CD4-positive, alpha-beta memory T cell (primary cell): ENCODE measurements at places on chromosomes 6 and 20. TPM values are rescaled to one million over a fixed set of nuclear protein-coding genes. Genes with fewer than 3 reads are reported as not detected.

DNA sequence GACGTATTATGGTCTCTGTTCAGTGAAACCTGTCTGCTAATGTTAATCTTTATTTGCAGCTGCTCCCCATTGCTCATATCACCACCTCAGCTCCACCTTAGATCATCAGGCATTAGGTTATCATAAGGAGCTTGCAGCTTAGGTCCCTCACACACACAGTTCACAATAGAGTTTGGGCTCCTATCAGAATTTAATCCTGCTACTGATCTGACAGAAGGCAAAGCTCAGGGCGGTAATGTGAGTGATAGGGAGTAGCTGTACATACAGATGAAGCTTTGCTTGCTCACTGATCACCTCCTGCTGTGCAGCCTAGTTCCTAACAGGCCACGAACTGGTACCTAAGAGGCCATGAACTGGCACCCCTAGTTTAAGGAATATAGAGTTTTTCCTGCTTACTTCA lies 989.7 kb downstream of the EYS start:
- H3K27ac ChIP-seq: no peak overlapping the region
- H3K36me3 ChIP-seq: no peaks in the 10 kb centered on the region
- no peaks in the 10 kb centered on the region for H3K4me1 ChIP-seq
- H3K27me3 ChIP-seq: no peaks in the 10 kb centered on the region
- H3K4me3 ChIP-seq: no peak overlapping the region
- DNase-seq: no peak

DNA sequence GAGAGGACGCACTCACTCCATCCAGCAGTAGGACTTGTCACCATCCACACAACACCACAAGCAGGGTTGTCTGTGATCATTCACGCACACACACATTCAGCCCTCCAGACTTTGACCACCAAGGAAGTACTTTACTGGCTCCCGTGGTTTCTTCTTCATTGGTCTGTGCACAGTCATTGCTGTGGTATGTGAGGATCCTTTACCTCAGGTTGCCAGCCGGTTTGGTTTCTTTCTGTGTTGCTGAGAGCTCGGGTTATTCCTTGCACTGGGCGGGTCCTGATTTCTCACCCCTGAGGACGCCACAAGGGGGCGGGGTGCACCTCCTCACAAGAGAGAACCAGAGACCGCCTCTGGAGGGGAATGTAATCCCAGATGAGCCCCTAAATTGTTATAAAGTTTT lies 11.2 kb downstream of the SLC35A1 start:
- H3K27ac ChIP-seq: no peak overlapping the region
- no peak overlapping the region for H3K4me3 ChIP-seq
- no peak for DNase-seq
- no peaks in the 10 kb centered on the region for H3K4me1 ChIP-seq
- no peaks in the 10 kb centered on the region for H3K27me3 ChIP-seq

- no peaks in the 10 kb centered on the region for H3K27me3 ChIP-seq
- no peak overlapping the region for H3K4me3 ChIP-seq
- peaks cover 43% of the 10 kb centered on the region for H3K36me3 ChIP-seq
- no peak for DNase-seq
These were observed 37.0 kb downstream of the TMEM181 start for GRCh38 chr6:158596861-158597260.

DNA sequence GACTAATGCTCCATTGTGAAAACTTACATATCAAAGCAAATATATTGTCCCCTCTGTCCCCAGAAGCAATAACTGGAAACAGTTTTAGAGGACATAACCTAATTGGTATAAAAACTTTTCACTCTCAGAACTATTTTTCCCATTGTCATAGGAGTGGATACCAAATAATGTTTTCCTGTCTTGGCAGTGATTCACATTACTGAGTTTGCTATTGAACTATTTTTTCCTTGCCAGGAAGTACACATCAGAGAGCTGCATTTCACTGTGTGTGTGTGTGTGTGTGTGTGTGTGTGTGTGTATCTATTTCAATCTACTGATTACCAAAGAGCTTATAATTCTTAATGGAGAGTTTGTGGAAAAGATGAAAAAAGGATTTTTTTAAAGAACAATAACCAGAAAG lies 45.4 kb downstream of the AKAP12 start:
- no peaks in the 10 kb centered on the region for H3K27me3 ChIP-seq
- H3K36me3 ChIP-seq: no peaks in the 10 kb centered on the region
- H3K4me1 ChIP-seq: peaks cover 17% of the 10 kb centered on the region
- no peak overlapping the region for H3K4me3 ChIP-seq

- no peak overlapping the region for H3K27ac ChIP-seq
- H3K4me3 ChIP-seq: no peak overlapping the region
- H3K36me3 ChIP-seq: peaks cover 44% of the 10 kb centered on the region
- H3K4me1 ChIP-seq: peaks cover 18% of the 10 kb centered on the region
- no peaks in the 10 kb centered on the region for H3K27me3 ChIP-seq
These were observed 175.4 kb downstream of the UTRN start for GRCh38 chr6:144460327-144461095.

GRCh38 chr6:85126485-85127167 lies 323.3 kb upstream of the NT5E start:
- DNase-seq: no peak
- H3K27me3 ChIP-seq: no peaks in the 10 kb centered on the region
- no peaks in the 10 kb centered on the region for H3K36me3 ChIP-seq

GRCh38 chr6:136921936-136922684 lies at the start of gene SLC35D3:
Gene SLC35D3, plus strand, starts transcription at chr6:136922301. Its CDS starts 128 bp downstream, at chr6:136922429.
- H3K27me3 ChIP-seq: peaks cover 36% of the 10 kb centered on the region
- no peaks in the 10 kb centered on the region for H3K36me3 ChIP-seq
- no peak within 1 kb of the TSS for H3K4me3 ChIP-seq
- no peak within 1 kb of the TSS for H3K27ac ChIP-seq

Gene LCA5
- 0.23 TPM for total RNA-seq

DNA sequence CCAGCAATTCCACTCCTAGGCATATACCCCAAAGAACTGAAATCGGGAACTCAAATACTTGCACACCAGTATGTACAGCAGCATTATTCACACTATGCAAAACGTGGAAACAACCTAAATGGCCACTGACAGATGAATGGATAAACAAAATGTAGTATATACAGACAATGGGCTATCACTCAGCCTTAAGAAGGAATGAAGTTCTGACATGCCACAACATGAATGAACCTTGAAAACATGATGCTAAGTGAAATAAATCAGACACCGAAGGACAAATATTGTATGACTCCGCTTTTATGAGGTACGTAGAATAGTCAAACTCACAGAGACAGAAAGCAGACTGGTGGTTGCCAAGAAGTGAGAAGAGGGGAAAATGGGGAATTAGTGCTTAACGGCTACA lies 59.1 kb upstream of the CCN6 start:
- H3K27me3 ChIP-seq: no peaks in the 10 kb centered on the region
- no peaks in the 10 kb centered on the region for H3K36me3 ChIP-seq
- H3K4me1 ChIP-seq: peaks cover 62% of the 10 kb centered on the region
- no peak overlapping the region for H3K4me3 ChIP-seq

Gene GTSF1L
- not detected for total RNA-seq

DNA sequence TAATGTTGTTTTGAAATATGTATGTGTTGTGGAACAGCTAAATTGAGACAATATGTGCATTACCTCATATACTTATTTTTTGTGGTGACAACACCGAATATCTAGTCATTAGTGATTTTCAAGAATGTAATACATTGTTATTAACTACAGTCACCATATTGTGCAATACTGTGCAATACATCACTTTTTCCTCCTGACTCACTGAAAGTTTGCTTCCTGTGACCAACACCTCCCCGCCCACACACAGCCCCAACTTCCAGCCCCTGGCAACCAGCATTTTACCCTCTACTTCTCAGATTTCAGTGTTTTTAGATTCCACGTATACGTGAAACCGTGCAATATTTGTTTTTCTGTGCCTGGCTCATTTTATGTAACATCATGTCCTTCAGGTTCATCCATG lies 627.9 kb downstream of the PRKN start:
- H3K27ac ChIP-seq: no peak overlapping the region
- H3K4me1 ChIP-seq: no peaks in the 10 kb centered on the region
- no peak for DNase-seq
- H3K4me3 ChIP-seq: no peak overlapping the region
- H3K36me3 ChIP-seq: no peaks in the 10 kb centered on the region

Gene ENPP3
- total RNA-seq: 0.33 TPM

Gene SLC12A5
- not detected for total RNA-seq

GRCh38 chr6:166112580-166112979 lies 55.1 kb downstream of the TBXT start:
- DNase-seq: no peak
- H3K27ac ChIP-seq: no peak overlapping the region
- H3K27me3 ChIP-seq: no peaks in the 10 kb centered on the region
- H3K36me3 ChIP-seq: no peaks in the 10 kb centered on the region

DNA sequence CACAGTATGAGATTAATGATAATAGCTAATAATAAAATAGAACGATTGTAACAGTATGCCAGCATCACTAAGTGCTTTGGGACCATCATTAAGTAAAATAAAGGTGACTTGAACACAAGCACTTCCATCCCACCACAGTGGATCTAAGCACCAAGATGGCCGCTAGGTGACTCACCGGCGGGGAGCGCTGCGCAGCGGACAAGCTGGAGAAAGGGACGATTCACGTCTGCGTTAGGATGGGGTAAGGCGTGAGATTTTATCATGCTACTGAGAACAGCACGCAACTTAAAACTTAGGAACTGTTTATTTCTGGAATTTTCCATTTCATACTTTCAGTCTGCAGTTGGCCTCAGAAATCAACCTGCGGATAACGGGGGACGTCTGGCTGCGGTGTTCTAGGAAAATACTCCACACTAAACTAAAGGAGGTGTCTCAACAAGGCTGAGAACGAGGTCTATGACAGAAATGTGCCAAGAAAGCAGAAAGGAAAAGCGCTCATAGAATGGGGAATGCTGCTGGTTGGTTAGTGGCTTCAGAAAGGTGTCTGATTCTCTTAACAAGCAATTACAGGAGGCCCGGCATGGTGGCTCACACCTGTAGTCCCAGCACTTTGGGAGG lies 114.5 kb downstream of the GMPR start:
- H3K27ac ChIP-seq: no peak overlapping the region
- no peaks in the 10 kb centered on the region for H3K4me1 ChIP-seq
- no peak for DNase-seq
- H3K4me3 ChIP-seq: no peak overlapping the region

GRCh38 chr6:154993026-154993425 lies 2.1 kb upstream of the TIAM2 start:
- H3K27me3 ChIP-seq: no peaks in the 10 kb centered on the region
- no peak overlapping the region for H3K27ac ChIP-seq
- H3K4me3 ChIP-seq: no peak overlapping the region
- no peak for DNase-seq

- DNase-seq: no peak
- H3K4me3 ChIP-seq: no peak overlapping the region
- no peak overlapping the region for H3K27ac ChIP-seq
- peaks cover 3% of the 10 kb centered on the region for H3K27me3 ChIP-seq
- no peaks in the 10 kb centered on the region for H3K4me1 ChIP-seq
- no peaks in the 10 kb centered on the region for H3K36me3 ChIP-seq
These were observed 34.4 kb downstream of the EDN3 start for GRCh38 chr20:59334651-59335300.

DNA sequence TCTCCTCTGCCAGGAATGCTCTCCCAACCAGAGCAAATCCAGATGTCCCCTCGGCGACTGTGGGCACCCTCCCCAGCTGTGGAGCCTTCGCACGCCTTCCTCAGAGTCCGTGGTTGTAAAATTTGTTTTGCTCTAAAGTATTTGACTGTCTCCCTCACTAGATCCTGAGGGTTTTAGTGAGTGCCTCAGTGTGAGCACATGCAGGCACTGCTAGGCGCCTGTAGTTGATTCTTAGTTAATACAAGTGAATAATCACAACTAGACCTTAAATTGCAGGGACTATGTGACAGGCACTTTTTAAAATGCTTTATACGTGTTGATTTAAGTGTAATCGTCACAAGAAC lies 680 bp upstream of the MTCH1 start:
- H3K4me1 ChIP-seq: peaks cover 35% of the 10 kb centered on the region
- H3K4me3 ChIP-seq: peak overlapping the region; percentile 32
- peaks cover under 1% of the 10 kb centered on the region for H3K36me3 ChIP-seq
- peak overlapping the region; percentile 94 for H3K27ac ChIP-seq
- DNase-seq: no peak

GRCh38 chr20:19491241-19491640 lies 266.8 kb upstream of the RIN2 start:
- DNase-seq: no peak
- no peaks in the 10 kb centered on the region for H3K4me1 ChIP-seq
- H3K36me3 ChIP-seq: no peaks in the 10 kb centered on the region
- H3K4me3 ChIP-seq: no peak overlapping the region

DNA sequence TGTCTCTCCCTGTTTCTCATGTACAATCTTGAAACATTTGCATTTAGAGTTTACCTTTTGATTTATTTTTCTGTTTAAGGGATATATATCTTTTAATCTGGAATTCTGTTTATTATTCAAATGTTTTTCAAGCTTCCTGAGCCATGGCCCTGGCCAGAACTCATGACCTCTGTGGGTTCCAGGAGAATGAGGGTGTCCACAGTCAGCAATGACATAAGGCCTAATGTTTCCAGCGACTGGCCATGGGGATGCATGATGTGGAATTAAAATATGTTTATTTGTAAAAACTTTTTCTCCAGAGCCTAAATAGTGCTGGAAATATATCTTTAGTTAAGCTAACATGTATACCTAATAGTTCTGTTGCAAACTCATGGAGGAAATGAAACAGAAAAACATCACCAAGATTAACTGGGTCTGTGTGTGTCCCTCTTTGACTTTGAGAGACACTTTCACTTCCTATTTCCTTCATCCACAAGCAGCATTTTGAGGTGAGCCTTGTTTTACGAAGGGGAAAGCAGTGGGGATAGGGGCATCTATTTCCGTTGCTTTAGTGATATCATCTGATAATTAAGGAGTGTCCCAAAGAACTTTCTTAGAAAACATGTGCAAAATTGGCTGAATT lies 87.6 kb downstream of the SMOC2 start:
- no peaks in the 10 kb centered on the region for H3K36me3 ChIP-seq
- no peaks in the 10 kb centered on the region for H3K4me1 ChIP-seq
- no peak overlapping the region for H3K27ac ChIP-seq
- H3K27me3 ChIP-seq: no peaks in the 10 kb centered on the region

GRCh38 chr20:56439771-56440291 lies 27.8 kb downstream of the CASS4 start:
- peaks cover 5% of the 10 kb centered on the region for H3K36me3 ChIP-seq
- peaks cover 53% of the 10 kb centered on the region for H3K4me1 ChIP-seq
- H3K27ac ChIP-seq: peak overlapping the region; percentile 5
- no peak overlapping the region for H3K4me3 ChIP-seq
- H3K27me3 ChIP-seq: no peaks in the 10 kb centered on the region

GRCh38 chr6:137217801-137218472 lies 1.2 kb downstream of the IFNGR1 start:
- H3K27me3 ChIP-seq: no peaks in the 10 kb centered on the region
- peaks cover 61% of the 10 kb centered on the region for H3K4me1 ChIP-seq
- no peaks in the 10 kb centered on the region for H3K36me3 ChIP-seq
- peak overlapping the region; percentile 96 for H3K27ac ChIP-seq

DNA sequence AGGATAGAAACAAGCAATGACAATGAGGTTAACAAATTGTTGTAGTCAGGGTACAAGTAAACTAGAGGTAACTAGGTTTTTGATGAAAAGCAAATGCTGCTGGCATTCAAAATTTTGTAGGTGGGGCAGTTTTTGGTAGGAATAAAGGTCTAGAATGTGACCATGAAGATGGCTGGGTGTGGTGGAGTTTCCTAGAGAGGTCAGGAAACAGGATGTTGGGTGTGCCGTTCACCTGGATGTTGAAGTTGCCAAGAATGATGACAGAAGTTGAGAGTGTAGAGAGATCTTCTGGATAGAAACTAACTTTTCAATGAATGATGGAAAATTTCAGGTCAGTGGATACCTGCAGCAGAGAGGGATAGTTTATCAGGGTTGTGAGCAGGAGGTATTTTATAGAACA lies 22.7 kb downstream of the MAPK14 start:
- H3K27ac ChIP-seq: no peak overlapping the region
- no peak overlapping the region for H3K4me3 ChIP-seq
- DNase-seq: no peak
- no peaks in the 10 kb centered on the region for H3K27me3 ChIP-seq

Gene TCP11
- total RNA-seq: not detected

Gene VNN1
- 0.11 TPM for total RNA-seq

Gene SLC17A3
- total RNA-seq: 1.00 TPM
